ENCODE measurements at places on chromosomes 3 and 15.

DNA sequence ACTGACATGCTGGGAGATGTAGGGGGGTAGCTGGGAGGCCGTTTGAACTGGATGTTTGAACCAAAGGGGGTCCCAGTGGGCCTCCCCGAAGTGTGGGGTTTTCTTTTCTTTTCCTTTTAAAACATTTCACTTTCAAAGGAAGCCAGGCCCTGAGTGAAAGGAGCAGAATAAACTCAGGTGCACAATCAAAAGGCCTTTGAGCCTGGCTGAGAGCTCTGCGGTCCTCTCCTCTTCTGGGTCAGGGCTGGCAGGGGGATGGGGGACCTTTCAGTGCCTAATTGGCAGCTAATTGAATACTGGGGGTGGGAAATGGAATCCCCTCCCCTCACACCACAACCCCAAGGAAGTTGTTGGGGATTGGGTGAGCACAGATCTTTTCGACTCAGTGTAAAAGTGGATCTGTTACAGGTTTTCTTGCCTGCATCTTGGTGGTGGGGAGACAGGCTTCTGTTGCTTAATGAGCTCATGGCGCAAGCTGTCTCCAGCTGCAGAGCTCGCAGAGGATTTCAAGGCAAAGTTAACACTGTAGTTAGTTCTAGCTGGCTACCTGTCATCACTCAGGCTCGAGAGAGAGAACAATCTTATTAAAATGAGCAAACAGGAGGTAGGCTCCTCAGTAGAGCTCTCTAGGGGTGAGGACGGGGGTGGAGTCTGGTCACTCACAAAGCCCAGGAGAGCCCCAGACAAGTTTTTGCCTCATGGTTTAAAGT lies 132.6 kb downstream of the RAB11A start:
- no peak for DNase-seq

DNA sequence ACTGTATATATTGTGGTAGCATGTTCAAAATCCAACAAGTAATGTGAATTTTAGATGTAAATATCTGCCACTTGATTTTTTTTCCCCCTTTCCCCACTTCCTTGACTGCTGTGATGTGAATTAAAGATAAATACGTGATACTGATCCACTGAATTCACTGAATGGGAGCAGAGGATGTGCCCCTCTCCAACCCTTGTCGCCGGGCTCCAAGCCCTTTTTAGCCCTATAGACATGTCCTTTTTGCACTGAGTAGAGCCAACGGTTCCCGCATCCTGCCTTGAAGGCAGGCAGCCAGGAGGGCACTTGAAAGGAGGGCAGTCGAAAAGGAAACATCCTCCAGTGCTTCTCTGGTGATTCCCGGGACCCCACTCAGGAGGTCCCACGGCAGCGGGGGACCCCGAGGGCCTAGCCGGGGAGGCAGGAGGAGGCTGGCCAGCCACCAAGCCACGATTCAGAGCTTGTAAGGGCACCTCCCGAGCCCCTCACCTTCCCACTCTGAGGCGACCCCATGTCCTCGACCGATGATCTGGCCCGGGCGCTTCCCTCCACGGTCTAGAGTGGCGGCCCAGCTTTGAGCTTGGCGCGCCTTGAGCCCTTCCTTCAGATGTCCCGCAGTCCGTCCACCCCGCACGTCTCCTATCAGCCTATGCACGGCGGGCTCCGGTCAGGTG lies 901 bp upstream of the MANF start:
- DNase-seq, result peak; percentile 13

DNA sequence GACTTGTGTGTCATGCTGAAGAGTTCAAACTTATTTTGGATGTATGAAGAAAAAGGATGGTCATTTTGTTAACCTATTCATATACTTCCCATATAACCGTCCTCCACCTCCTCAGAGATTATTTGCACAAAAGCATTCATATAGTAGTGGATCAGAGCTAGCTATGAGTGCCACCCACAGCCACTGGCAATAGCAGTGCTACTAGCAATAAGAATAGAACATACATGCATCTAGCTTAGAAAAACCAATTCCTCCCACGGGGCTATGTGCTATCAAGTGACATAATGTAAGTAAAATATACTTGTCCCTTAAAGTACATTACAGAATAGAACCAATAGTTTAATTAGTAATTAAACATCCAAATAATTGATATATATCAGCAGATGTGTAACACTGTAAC lies 10.3 kb upstream of the ZBED2 start:
- DNase-seq, result no peak

GRCh38 chr3:126926684-126927400 lies 56.1 kb upstream of the PLXNA1 start:
- no peak for DNase-seq

DNA sequence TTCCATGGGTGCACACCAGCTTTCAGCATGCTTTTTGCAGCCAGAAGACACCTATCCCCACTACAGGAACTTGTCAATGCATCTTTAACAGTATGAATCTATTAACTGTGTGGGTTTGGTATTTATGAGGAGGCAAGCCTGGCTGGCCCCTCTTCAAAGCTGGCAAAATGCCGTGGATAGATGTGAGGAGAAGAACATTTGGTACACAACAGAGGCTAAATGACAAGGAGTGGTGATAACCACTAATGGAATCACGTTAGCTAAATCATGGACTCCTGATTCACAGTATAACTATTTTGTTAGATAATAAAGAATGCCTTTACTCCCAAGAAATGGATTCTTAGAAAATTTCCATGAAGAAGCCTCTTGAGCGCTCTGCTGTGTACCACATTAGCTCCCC lies 187.2 kb downstream of the CLSTN2 start:
- DNase-seq, result no peak

DNA sequence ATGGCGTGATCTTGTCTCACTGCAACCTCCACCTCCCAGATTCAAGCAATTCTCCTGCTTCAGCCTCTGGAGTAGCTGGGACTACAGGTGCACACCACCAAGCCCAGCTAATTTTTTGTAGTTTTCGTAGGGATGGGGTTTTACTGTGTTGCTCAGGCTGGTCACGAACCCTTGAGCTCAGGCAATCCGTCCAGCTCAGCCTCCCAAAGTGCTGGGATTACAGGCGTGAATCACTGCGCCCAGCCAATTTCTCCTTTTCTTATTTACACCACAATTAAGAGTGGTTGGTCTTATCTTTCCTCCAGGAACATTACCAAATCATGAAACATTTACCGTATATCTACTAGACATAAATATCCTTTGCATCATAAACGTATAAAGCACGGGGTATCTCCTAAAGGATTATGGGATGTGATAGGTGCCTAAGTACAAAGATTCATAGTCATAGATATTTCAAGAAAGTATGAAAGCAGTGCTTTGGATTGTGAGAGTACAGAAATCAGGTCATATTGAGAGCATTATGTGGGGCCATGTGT lies 194.5 kb downstream of the RBMS3 start:
- no peak for DNase-seq

DNA sequence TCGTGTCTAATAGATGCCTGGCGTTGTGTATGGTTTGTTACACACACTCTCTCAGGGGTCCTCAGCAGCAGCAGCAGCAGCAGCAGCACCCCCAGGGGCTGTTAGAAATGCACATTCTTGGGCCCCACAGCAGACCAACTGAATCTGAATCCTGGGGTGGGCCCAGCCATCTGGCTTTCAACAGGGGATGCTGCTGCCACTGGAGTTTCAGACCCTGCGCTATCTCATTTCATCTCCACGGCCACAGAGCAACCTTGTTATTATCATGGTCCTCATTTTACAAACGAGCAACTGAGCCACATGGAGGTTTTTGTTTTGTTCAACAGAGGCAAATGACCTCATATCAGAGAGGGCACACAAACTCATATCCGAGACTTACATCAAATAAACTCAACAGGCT lies 47.7 kb downstream of the MGLL start:
- DNase-seq, result no peak

Measured in hematopoietic multipotent progenitor cell treated with erythropoietin and hydrocortisone succinate and interleukin-3 and kit ligand, for 15 days (in vitro differentiated cells).